ENCODE measurements at places on chromosomes 5 and 9.

GRCh38 chr9:4237748-4238511 is 61.9 kb downstream of the GLIS3 start:
- no peak for DNase-seq

- no peak for DNase-seq
These were observed 8.6 kb downstream of the NSD1 start for GRCh38 chr5:177142098-177142611.

DNA sequence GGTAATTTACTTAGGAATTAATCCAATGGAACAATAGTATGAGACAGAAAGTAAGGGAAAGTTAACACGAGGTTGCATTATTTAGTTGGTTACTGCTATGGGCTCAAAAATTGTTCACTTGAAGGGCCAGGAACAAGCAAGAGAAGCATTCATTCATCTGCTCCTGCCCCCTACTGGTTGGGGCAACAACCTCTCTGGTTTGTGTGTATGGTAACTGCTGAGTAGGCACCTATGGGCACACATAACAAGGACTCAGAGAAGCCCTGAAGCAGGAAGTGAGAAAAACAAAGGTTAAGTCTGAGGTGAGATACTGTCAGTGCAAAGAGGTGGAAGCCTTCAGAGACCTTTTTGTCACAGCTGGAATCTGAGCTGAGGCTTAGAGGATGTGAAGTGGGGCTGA is 34.4 kb upstream of the RANBP6 start:
- no peak for DNase-seq

DNA sequence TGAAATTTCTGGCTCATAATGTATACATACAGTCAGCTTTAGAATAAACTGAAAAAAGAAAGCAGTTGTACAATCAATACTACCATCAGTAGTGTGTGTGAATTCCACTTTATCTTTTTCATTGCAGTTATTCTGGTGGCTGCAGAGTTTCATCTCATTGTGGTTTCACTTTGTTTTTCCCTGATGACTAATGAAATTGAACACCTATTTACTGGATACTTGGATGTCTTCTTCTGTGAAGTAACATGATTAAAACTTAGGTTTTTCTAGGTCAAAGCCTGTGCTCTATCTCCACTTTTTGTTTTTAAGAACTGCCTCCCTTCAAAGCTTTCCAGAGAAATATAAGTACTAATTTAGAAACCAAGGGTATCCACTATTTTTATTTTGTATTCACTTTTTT is 174.3 kb downstream of the TRPM3 start:
- no peak for DNase-seq

DNA sequence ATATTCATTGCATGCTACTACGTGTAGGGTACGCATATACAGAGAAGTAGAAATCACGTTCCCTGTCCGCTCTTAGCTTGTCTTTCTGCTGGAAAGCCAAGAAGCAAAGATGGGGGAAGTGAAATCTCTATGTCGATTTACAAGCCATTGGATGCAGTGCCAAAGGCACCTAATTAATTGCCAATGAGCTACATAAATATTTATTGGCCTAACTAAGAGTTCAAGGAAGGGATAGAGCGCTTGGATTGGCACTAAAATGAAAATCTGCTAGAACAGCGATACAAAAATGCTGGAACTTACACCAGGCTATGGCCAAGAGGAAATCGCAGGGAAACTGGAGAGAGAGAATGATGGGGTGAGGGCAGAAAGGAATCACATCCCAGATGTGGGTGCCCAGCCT is 10.8 kb downstream of the SMIM23 start:
- DNase-seq: no peak

DNA sequence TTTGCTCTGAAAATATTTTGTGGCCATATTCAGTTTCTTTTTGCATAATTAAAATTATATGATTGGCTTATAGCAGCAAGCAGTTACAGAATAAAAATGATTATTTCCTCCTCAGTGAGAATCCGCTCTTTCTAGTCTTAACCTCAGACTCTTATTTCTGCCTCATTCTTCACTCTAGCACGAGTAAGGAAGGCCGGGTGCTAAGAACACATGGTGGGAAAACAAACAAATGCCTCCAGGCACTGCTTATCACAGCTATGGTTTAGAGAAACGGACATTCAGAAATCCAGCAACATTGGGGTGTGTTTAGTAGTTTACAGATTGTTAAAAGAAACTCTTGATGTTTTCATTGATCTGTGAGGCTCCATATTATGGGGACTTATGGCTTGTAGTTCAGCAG is 168.7 kb downstream of the KDM4C start:
- no peak for DNase-seq

- no peak for DNase-seq
These were observed 1.7 kb downstream of the DNAJC25 start for GRCh38 chr9:111632695-111633388.

GRCh38 chr9:22088053-22088716 is 79.1 kb upstream of the CDKN2B start:
- DNase-seq: no peak

DNA sequence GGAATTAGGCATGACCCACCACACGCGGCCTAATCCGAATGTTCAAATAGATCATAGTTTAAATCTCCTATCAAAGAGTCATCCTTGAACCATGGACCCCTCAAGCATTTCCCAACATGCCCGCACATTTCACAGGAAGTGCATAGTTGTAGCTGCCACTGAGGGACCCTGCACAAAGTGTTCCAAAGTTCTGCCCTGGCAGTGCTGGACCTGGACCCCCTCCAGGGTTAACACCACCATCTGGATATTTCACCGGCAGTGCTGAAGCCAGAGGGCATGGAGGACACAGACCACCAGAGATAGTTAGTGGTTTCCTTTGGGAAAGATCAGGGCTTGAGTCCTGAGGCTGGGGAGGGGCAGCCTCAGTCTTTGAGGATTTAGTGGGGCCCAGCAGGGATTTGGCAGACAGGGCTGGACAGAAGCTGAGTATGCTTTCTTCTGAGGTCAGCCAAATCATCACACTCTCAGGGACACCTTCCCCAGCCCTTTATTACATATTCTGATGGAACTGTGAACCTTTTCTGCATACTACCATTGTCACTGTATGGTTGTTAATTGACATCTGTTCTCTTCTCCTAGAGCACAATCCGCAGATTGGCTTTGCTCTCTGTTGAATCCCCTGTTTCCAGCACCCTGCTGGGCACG is 143.6 kb upstream of the EFNA5 start:
- DNase-seq: no peak

DNA sequence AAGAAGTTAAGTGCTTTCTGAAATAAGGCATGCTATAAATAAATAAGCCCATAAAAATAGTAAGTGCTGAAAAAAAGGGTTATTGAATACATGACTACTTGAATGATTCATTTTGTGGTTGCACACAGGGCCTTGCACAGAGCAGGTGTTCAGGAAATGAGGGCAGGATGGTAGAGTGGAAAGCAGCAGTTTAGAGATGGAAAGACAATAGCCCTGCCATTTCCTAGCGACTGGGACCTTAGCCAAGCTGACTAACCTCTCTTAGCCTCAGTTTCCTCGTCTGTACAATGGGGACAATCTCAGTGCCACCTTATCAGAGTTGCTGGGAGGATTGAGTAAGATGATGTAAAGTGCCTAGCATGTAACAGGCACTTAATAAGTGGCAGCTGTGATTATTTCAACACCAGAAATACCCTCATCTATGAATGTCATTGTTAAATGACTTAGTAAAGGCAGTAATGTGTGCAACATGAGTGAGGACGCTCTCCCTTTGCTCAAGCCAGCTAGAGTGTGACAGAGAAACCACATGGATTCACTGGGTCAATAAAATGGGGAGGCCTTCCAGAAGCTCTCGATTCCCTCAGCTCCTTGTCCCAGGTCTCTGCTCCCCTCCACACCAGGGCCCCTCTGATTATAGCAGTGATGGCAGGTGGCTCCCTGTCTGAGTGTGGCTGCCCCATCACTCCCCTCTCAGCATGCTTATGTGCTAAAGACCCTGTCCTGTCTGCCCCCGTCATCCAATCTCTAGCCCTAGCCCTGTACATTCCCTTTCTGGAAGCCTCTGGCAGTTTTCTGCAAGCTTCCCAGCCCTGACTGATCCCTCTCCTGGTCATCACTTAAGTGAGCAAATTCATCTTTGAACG is 16.0 kb upstream of the PHF19 start:
- DNase-seq: no peak

DNA sequence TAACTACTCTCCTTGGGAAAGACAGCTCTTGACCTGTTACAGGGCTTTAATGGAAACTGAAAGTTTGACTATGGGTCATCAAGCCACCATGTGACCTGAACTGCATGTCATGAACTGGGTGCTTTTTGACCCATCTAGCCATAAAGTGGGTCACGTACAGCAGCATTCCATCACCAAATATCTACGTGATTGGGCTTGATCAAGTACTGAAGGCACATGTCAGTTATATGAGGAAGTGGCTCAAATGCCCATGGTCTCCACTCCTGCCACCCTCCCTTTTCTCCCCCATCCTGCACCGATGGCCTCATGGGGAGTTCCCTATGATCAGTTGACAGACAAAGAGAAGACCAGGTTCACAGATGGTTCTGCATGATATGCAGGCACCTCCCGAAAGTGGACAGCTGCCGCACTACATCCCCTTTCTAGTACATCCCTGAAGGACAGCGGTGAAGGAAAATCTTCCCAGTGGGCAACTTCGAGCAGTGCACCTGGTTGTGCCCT is 7.3 kb upstream of the FCN1 start:
- DNase-seq: no peak

GRCh38 chr9:129714511-129715061 is 38.3 kb downstream of the PTGES start:
- no peak for DNase-seq

DNA sequence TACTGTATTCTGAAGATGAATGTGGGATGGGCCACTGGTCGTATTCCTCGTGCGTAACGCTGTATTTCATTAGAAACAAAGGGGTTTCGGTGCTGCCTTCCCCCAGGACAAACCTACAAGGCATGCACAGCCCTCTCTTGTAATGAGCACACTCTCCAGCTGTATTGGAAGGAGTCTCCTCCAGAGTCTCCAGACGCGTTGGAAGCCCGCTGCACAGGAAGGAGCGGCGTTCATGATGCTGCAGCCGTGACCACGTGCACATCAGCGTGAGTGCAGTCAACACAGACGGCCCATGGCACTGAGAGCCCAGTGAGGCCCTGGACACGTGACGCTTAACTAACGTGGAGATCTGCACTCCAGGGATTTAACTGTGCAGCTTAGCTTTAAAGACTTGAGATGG is 209.0 kb upstream of the IRX1 start:
- no peak for DNase-seq

GRCh38 chr5:80275347-80275746 is 19.5 kb upstream of the SERINC5 start:
- DNase-seq: no peak

DNA sequence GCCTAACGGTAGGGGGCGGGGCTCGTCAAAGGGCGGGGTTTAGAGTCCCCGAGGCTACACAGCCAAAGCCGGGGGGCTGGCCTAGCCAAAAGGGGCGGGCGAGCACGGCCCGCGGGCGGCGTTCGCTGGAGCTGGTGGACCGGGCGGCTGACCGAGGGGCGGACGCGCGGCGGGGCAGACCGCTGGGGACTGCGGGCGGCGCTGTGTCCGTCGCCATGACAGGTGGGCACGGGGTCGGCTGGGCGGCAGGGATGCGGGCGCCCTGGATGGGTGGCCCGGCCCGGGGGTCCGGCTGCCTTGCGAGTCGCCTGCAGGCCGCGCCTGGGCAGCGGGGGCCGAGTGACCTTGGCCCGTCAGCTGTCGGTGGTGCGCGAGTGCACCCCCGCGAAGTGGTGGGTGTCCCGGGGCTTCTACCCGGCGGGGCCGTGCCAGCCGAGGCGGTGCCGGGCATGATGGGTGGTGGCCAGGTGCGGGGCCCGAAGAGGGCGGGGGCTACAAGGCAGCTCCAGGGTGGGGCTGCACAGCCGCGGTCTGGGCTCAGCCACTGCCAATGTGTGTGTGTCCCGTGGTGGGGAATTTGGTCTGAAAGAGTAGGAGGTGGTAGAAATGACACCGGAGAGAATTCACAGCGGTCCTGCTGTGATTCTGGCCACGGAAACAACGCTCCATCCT is at the start of gene CARD19:
TSS of gene CARD19 (plus strand) at position 87 of the 672 bp plus-strand sequence. CDS start at position 216, 129 bp downstream.
- DNase-seq: no peak

DNA sequence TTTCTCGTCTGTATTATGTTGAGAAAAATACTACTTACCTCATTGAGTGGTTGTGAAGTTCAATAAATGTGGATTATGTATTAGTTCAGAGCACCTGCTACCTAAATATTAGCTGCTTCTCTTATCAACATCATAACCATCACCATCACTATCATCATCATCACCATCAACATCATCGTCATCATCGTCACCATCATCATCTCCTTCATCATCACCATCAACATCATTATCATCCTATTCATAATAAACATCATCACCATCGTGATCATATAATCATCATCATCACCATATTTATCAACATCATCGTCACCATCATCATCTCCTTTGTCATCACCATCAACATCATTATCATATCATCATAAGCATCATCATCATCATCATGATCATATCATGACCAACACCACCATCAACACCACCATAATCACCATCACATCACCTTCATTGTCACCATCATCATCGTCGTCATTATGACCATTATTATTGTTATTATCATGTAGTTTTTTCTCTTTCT is 181.0 kb upstream of the ADCY2 start:
- no peak for DNase-seq

GRCh38 chr5:138831703-138832102 is 43.4 kb downstream of the LRRTM2 start:
- DNase-seq: no peak

DNA sequence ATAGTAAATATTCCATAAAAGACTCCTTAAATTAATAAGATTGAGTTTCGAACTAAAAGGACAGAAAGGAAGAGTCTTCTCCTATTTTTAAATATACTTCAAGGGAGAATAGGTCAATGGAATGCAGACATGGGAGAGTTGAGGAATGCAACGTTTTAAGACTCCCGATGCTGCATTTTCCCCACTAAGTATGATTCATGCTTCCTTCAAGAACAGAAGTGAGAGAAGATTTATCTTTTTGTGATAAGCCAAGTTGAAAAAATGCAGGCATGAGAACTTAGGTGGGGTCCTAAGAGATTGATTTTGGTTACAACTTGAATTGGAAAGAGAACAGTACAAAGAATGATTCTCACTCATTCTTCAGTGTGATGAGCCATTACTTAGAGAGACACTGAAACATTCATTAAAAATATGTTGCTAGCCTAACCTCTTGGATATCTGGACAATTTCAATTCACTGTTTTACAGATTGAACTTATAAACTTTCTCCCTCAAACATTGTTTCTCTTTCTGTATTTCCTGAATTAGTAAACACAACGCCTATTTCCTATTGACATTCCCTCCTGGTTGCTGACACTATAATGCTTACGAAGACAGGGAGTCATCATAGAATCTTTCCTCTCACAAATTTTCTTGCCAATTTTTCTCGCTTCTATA is 1666.1 kb upstream of the WWC1 start:
- no peak for DNase-seq

- DNase-seq: no peak
These were observed 500.7 kb downstream of the CETN3 start for GRCh38 chr5:89908876-89909275.

GRCh38 chr9:87831159-87831558 is 51.5 kb upstream of the SPATA31E1 start:
- no peak for DNase-seq

DNA sequence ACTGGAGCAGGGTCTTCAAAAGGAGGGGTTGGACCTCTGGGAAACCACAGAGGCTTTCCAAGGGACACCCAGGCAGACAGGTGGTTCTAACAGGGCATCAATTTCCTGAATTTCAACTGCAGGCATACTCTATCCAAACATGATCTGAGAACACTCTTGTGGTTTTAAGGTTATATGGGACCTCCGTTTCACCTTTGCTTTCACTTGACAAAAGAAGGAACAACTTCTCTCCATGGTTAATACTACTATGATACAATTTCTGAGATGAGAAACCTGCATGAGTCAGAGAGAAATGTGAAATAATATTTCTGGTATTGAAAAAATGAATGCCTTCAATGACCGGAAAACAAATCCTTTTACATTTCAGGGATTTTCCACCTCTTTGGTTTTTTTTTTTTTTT is 28.0 kb upstream of the ERAP1 start:
- DNase-seq: no peak
